ENCODE measurements at places on chromosomes 12 and 14.
A peak's percentile ranks its signal among the peaks of the same experiment; 100 is the strongest.

GRCh38 chr12:2243275-2243674 lies 190.5 kb downstream of the CACNA1C start:
- DNase-seq = peak; percentile 67

GRCh38 chr14:70887207-70887681 lies 20.0 kb upstream of the PCNX1 start:
- DNase-seq = peak; percentile 81

DNA sequence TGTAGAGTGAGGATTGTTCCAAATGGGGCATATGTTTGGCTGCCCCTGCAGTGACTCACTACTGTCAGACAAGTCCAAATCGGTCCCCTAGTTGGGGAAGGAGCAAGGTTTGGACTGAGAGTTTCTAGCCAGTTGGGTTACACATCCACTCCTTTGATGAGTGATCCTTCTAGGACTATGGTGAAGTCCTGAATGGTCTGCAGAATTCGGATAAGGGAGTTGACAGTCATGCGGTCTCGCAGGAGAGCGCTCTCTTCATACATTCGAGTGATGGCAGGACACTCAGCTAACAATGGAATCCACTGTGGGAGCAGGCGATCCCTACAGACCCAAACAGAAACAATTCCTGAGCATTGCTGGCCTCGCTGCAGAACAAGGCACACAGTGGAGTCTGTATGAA lies 61.5 kb upstream of the SINHCAF start:
- no peak for DNase-seq

DNA sequence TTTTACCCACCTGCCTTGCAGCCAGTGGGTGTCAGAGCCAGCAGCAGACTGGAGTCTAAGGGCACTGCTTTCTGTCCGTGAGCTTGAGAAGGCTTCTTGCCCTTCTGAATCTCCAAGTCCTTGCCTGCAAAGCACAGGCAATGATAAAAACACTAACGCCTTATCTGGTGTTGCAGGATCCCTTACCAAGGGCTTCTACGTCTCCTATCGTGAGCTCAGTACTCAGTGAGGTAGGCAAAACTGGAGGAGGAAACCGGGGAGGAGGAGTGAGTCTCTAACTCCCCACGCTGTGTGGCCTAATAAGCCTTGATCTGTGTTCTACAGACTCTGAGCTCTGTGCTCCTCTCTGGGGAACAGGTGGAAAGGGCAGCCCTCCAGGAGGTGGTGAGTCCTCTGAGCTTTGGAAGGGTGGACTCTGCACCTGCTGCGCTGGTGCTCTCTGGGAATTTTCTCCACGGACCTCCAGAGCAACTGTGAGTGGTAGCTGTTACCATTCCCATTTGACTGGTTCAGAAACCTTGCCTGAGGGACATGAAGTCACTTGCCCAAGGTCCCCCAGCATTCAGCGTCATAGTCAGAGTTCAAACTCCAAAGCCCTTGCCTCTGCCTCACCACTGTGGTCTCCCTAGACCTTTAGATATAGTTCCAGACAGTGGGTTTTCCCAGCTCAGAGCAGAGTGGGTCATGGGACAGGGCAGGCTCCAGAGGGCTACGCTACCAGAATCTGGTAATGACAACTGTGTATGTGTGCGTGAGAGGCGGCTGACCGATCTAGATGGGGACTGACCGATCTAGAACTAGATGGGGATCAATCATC lies 7.0 kb upstream of the MARK3 start:
- no peak for DNase-seq

GRCh38 chr14:75636100-75636692 lies 24.5 kb downstream of the ERG28 start:
- peak; percentile 20 for DNase-seq

DNA sequence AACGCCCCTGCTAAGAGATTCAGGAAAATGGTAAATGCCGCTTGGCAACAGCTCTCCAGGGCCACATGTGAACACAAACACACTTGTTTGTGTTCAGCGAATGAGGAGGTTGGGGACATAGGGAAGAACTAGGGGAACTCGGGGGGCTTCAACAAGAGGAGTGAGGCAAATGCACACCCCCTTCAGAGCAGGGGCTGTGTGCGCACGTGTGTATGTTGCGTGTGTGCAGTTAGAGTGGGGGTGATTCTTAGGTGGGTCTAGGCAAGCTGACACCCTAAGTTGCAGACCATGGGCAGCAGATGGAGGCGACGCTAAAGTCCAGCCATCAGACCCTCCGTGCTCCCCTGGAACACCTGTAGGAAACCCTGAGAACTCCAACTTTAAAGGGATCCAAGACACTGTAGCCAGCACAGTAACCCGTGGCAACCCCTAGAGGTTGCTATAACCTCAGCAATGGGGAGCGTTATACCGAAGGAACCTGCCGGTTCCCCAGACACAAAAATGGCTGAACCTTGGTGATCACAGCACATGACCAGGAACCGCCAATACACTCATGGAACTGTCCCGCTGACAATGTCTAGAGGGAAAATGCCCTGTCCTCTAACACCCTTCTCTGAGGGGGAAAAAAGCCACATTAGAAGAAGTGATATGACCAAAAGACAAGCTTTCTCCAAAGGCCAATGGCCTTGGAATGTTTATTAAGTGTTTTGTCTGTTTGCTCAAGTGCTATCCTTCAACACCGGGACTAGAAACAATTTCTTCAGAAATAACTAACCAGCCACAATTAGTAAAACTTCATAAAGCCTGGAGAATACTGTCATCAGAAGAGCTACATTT lies 86.5 kb upstream of the CEP83 start:
- peak; percentile 65 for DNase-seq

DNA sequence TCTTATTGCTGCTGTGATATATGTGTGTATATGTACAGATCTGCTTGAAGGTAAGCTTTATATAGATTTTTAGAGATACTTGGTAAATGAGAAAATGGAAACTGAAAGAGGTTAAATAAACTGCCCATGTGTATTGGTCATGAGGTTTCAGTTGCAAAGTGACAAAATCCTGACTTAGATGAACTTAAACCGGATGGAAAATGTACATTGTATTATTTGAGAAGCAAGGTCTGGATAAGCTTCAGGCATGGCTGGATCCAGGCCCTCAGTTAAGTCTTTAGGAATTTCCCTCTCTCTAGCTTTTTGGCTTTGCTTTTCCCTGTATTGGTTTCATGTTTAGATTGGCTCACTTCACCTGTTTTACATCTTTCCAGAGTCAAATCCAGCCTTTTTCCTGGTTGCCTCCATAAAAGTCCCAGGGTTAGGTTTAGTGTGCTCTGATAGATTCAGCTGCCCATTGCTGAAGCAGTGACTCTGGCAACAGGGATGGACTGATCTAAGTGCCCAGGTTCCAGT lies 21.0 kb upstream of the MAP1LC3B2 start:
- no peak for DNase-seq

DNA sequence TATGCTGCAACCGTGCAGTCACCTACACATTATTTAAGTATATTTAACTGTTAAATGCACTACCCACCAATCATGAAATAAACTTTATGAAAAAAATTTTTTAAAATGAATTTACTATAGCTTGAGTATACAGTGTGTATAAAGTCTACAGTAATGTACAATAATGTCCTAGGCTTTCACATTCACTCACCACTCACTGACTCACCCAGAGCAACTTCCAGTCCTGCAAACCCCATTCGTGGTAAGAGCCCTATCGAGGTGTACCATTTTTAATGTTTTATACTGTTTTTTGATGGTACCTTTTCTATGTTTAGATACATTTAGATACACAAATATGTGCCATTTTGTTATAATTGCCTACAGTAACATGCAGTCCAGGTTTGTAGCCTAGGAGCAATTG lies 48.1 kb downstream of the KLRG1 start:
- no peak for DNase-seq

DNA sequence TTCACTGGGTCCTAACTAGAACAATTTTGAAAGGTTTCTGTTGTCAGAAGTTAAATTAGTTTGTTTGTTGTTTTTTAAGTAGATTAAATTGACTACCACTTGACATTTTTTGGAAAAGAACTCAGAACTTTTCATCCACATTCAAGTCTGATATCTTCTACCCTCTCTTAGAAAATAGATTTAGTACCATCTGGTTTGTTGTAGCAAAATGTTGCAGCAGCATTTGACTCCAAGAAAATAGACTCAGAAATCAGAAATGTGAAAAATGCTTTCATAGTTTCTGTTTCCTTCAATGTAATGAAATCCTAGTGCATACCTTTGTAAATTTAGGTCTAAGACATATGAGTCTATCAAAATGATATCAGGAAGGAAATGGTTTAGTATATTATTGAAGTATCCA lies 256.3 kb upstream of the CLEC14A start:
- peak; percentile 53 for DNase-seq

- no peak for DNase-seq
These were observed 86.0 kb upstream of the HIF1A start for GRCh38 chr14:61609191-61609843.

All from fibroblast of upper back skin (primary cell).